ENCODE measurements at places on chromosomes 13 and 19.
A peak's percentile ranks its signal among the peaks of the same experiment; 100 is the strongest.

GRCh38 chr13:98309569-98310335, 132.7 kb upstream of the RNF113B start:
- no peak for DNase-seq

DNA sequence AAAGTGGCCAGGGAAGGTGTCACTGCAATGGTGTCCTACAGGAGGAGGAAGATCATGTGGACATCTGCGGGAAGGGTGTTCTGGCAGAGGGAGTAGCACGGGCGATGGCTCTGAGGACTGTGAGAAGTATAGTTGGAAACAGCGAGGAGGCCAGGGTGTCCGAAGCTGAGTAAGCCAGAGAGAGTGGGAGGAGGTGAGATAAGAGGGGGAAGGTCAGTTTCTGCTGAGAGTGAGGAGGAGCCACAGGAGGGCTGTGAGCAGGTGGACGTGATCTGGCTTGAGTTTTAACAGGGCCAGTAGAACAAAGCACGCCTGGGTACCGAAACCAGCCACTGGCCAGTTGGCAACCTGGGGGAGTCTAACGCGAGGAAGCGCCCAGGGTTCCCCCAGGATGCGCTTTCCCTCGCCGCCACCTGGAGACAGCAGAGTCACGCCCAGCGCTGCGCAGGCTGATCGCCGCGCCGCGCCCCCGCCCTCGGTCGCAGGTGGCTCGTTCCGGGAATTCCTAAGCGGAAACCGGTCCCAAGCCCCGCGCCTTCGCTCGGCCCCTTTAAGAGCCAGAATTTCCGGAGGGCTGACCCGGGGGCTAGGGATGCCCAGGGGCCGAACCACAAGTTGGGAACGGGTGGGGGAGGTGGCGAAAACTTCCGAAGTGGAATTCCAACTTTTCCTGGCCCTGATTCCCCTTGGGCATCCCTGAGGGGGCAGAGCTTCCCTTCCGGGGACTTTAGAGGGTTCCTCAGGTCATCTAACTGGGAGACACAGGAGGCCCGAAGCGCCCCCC, 1.1 kb upstream of the LSR start:
- no peak for DNase-seq

GRCh38 chr19:18437491-18438330, at the start of gene ISYNA1:
ISYNA1 (minus strand) TSS chr19:18438133; CDS start chr19:18437979, 154 bp downstream.
- DNase-seq: no peak

GRCh38 chr19:51691074-51691583, 2.0 kb upstream of the SPACA6 start:
- DNase-seq: no peak

- DNase-seq: peak; percentile 39
Observed at GRCh38 chr13:41411522-41411921, 45.8 kb upstream of the RGCC start.

GRCh38 chr19:973726-974563, 10.2 kb upstream of the WDR18 start:
- DNase-seq: no peak

GRCh38 chr19:18227781-18228271, 1.6 kb upstream of the PDE4C start:
- DNase-seq: no peak

DNA sequence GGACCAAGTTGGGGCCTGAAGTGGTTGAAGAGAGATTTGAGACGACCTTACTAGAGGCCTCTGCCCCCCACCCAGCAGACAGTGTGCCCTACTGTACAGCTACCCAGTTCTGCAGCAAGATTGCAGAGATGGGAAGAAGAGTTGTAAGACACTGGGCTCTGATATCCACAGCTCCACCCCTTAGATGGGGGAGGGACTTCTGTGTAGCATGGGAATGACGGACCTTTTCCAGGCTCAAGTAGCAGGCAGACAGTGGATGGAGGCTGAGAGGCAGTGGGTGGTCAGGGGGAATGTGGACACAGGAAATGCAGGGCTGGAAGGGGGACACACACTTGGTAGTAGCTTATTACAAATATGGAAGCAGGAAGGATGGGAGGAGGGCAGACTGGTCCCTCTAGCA, 13.0 kb downstream of the LRFN3 start:
- no peak for DNase-seq

- no peak for DNase-seq
Observed at GRCh38 chr13:114185182-114185971, 6.3 kb downstream of the CFAP97D2 start.

DNA sequence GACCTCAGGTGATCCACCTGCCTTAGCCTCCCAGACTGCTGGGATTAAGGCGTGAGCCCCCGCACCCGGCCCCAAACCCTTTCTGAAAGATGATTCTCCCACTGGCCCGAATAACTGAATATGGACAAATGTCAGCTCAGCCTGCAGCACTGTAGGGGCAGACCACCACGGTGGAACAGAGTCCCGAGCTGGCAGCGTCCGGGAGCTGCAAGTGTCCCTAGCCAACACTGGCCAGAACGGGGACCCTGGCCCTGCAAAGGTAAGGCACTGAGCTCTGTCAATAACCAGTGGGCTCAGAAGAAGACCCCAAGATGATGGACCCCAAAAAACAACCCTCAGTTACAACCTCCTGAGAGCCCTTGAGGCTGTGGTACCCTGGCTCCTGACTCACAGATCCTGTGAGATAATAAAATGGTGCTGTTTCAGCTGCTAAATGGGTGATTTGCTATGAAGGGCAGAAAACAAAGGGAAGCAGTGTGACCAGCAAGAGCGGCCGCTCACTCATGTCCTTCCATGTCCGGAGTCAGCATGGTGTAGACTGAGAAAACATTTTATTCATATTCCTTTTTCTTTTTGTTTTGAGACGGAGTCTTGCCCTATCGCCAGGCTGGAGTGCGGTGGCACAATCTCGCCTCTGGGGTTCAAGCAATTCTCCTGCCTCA, 1.6 kb downstream of the LSM7 start:
- no peak for DNase-seq

- DNase-seq: peak; percentile 50
Observed at GRCh38 chr19:10919352-10920287, 8.8 kb downstream of the YIPF2 start.

- no peak for DNase-seq
Observed at GRCh38 chr13:36774931-36775330, 44.1 kb upstream of the RFXAP start.

DNA sequence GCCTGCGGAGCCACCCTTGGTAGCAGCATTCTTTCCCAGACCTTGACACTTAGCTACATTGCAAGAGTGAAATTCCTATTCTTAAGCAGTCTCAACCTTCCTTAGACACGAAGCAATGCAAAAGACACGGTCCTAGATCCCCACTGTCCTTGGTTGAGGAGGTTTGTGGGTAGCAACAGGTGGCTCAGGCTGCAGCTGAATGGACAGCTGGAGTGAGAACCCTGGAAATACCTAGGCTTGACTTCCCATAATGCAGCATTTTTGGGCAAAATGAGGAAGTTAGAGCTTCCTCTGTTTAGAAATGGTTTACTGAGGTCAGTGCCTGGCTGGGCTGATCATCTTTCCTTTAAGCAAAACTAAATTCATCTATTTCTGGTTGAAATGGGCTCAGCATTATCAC, 296.6 kb downstream of the RFC3 start:
- DNase-seq: no peak

- no peak for DNase-seq
Observed at GRCh38 chr13:32316501-32316900, 1.2 kb downstream of the BRCA2 start.

- no peak for DNase-seq
Observed at GRCh38 chr19:31709476-31709875, 360.2 kb upstream of the TSHZ3 start.

Data from putamen (tissue), 1 donor.